Activated T-helper 1 cell treated with anti-CD3 and anti-CD28 coated beads, Interleukin-12 subunit alpha, Interleukin-12 subunit beta, Interleukin-2, Interleukin-4 antibody, amounts not matched to agents 30 ng/mL and 10 ng/mL and 1 ng/mL, durations not matched to agents 14 hours and 24 hours and 36 hours (primary cell): ENCODE measurements at places on chromosomes 6 and 20. TPM values are rescaled to one million over a fixed set of nuclear protein-coding genes. Genes with fewer than 3 reads are reported as not detected.

SIRPD gene
- not detected in 2 replicates for total RNA-seq

- no peak for DNase-seq
These were observed 982 bp downstream of the DNAJC5 start for GRCh38 chr20:63895952-63896263.

CDC25B gene
- 71.7 and 76.2 TPM in 2 replicates for total RNA-seq

DNA sequence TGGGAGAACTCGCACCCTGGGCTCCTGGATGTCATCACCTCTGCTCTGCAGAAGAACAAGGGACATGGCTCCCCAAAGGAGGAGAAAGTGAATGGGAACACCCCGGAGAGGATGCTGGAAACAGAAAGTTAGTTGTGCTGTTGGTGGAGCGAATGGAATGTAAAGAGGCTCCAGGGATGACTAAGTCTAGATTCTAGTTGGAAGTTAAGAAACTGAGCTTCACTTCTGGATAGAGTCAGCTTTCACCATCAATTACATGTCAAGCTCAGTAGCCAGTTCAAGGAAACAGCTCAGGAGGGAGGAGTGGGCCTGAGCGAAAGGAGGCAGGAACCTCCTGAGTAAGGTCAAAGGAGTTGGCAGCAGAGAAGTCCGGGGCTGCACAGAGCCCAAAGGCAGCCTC lies 132.1 kb upstream of the ARID1B start:
- no peak for DNase-seq

- no peak for DNase-seq
These were observed 24.7 kb upstream of the HINT3 start for GRCh38 chr6:125931733-125932450.

DNA sequence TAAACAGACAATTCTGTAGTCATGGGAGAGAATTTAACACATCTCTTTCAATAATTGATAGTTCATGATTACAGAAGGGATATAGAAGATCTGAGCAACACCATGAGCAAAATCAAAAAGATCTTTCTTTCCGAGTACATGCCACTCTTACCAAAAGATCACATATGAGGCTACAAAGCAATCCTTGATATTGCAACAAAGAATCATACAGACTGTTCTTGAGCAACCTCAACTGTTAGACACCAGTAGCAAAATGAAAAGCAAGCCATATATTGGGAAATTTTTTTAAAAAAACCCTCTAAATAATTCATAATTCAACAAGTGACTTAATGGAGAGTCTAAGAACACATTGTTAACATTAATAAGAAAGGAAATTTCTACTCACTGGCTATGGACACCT lies 3.6 kb upstream of the CD83 start:
- no peak for DNase-seq

DNA sequence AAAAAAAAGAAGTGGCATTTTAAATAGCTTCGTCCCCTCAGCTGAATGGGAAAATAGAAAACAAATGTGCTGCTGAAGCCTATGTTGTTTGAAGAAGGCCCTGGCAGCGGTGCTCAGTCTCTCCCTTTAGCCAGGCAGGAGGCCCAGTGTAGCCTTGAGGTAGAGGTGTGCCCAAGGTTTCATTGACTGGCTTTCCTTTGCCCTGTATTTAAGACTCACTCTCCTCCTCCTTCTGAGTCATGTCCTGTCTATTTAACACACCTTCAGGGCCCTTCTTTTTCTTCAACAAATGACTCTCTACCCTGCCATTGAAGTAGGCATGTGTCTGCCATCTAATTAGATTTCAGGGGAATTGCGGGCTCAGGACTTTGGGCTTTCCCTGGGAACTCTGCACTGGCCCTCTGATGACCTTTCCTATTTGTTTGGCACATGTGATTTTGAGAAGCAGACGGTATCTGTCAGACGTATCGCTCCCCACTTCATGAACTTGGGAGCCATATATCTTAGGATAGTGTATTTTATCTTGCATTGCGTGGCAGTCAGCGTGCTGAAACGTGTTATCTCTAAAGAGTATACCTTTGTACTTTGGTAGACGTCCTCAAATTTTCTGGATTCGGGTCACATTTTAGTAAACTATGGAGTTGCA lies 4.3 kb downstream of the TJAP1 start:
- DNase-seq: no peak

GRCh38 chr6:128400875-128401274 lies 119.5 kb downstream of the PTPRK start:
- DNase-seq: no peak

DNA sequence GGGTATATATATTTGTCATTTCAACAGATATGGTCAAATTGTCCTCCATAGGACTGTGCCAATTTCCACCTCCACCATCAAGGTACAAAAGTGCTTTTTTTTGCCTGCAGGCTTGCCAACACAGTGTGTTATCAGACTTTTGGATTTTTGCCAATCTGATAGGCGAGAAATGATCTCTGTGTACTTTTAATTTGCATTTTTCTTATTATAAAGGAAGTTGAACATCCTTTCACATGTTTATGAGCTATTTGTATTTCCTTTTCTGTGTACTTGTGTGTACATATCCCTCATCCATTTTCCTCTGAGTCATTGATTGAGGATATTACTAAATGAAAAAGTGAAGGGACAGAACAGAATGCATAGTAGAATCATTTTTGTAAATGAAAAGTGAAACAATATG lies 39.0 kb upstream of the PTPN1 start:
- DNase-seq: no peak

DNA sequence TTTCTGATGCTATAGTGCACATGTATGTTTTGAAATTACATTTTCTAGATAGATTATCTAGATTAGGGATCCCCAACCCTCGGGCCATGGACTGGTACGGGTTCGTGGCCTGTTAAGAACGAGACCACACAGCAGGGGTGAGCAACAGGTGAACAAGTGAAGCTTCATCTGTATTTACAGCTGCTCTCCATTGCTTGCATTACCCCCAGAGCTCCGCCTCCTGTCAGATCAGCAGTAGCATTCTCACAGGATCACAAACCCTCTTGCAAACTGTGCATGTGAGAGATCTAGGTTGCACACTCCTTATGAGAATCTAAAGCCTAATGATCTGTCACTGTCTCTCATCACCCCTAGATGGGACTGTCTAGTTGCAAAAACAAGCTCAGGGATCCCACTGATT lies 10.4 kb downstream of the CEP57L1 start:
- DNase-seq: no peak

DNA sequence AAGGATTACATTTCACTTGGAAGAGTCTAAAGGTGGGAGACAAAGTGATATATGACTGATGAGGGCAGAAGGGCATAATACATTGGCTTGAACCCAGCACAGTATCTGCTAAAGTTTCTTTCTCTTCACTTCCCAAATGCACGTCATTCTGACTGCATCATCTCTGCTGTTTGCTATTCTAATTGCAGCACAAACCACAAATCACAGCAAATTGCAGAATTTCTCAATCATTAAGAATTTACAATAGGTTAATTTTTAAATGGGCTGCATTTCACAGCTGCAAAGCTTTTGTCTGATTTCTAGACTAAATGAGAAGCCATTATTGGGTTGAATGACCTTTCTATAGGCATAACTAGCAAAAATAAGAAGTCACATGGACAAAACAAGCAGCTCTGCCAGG lies 337.0 kb downstream of the RNGTT start:
- no peak for DNase-seq

- no peak for DNase-seq
These were observed 3.6 kb upstream of the RBBP8NL start for GRCh38 chr20:62430866-62431447.

- no peak for DNase-seq
These were observed 2.8 kb downstream of the RPS6KA2 start for GRCh38 chr6:166624275-166624674.

DNA sequence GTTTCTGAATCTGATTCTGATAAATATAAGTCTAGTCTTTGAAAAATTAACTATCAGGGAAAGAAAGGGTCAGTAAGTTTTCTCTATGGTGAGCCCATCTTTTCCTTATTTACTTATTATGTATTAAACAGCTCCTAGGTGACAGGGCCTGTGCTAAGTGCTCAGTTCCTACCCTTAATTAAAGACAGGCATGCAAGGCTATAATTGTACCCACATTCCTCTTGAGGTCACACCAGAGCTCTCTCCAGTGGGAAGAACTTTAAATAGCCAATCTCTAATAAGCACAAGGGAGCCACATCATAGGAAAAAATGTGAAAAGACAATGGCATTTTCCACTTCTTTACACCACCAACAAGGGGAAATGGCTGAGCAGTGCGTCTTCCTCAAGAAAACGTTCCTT lies 421.8 kb upstream of the SLC35B3 start:
- DNase-seq: no peak

NMBR gene
- total RNA-seq: not detected in 2 replicates

DNA sequence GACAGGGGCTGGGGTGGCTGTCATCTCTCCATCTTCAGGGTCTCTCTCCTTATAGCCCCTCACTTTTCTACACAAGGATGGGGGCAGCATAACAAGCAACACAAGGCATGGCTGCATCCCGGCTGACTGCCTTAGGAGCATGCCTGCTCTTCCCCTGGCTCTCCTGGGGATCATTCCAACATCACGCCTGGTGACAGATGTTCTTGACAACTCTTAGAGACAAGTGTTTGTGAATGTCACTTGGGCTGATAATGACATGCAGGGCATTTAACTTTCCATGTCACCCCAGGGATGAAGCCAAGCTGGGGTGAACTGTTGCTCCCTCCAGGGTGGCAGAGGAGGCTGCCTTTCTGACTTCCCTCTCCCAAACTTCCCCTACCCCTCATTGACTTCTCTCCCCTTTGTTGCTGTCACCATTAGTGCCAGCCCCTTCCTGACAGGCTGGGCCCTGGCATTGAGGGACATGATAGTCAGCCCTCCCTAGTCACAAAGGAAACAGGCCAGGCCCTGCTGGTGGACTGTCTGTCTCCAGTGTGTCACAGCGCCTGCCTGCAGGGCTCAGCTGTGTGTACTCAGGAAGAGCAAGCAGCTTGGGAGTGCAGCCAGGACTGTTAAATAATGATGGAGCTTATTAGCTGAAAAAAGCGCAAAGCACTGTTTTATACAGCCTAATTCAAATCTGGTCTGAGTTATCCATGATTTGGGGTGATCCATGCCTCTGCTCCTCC lies 161.8 kb downstream of the LRFN2 start:
- DNase-seq: no peak
